ENCODE measurements at places on chromosomes 1 and 21.

- DNase-seq: no peak
Measured at GRCh38 chr1:3558036-3558726, 53.1 kb downstream of the MEGF6 start.

DNA sequence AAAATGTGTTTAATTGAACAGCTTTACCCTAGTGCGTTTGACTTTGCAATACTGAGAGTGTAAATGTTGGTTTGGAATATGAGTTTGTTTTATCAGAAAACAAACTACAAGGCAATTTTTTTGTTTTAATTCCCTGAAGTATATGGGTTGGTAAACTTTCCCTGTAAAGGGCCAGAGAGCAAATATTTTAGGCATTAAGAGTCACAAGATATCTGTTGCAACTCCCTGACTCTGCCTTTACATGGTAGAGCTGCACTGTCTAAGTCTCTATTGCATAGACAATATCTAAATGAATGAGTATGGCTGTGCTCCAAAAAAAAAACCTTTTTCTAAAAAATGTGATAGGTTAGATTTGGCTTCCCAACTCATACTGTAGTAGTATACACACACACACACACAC is 115.1 kb upstream of the PBX1 start:
- DNase-seq: no peak

GRCh38 chr1:20463502-20463901 is 22.5 kb downstream of the CAMK2N1 start:
- DNase-seq: no peak

DNA sequence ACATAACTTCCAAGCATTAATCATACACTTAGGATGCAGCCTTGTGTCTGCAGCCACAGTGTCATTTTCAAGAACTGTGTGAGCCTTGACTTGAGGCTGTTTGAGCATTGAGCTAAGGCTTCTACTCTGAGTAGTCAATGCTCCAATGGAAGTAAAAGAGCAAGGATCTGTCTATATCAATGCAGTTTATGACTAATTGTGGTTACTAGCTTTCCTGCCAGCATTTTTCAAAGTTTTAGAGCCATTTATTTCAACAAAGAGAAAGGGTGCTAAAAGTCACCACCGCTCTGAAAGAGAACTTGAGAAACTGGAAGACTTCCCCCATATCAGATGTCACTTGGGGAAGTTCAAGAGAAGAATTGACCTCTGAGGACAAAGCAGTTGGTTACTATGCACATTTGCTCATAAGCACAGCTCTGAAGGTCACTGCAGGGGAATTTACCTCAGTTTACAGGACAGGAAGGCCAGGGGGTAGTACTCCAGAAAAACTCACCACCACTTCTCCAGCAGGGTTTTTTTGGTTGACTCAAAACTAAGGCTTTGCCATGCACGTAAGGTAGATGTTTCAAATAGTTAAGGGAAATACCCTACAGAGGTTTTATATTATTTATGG is 24.5 kb upstream of the RGS1 start:
- no peak for DNase-seq

DNA sequence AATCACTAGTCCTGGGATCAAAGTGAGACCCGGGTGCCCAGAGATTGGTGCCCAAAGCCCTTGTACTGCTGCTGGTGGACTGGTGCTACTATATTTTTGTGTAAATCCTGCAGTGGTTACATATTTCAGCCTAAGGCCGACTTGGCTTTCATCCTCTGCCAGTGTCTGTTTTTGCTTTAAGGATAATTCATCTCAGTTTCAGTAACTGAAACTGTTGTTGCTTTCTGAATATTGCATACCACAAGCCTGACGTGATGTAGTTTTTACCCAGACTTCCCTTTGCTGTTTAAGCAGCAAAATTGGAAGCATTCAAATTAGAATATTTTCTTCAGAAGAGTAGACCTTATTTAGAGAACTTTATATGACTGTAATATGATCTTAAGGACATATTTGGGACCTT is 341.8 kb downstream of the RYR2 start:
- no peak for DNase-seq

DNA sequence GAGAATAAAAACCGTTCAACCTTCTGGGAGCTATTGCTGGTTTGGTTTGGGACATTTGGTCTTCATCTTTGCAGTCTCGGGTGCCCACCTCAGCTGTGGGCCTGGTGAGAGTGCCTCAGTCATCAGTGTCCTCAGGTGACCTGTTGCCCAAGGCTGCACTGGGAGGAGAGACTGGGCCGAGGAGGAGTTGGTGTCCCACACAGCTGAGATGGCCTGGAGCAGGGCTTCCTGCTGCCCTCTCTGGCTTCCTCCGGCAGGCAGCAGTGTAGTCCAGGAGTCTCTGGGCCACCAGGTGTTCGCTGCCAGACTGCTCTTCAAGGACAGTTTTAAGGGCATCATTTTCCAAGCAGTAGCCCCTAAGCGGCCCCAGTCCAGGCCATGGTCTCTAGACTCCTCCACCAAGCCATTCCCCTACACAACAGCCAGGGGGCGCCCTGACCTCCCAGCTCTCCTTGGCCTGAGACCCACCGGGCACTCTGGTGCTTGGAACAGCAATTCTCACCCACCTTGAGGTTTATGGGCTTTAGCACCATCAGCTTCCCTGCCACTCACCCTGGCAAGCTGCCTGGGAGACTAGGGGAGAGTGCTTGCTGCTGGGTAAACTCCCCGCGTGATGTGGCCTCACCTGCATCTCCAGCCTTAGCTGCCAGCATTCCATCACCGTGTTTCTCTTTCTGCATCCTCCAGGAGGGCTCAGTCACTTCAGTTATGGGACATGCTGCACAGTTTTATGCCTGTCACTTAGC is 9.1 kb upstream of the SYTL1 start:
- peak; percentile 65 for DNase-seq

DNA sequence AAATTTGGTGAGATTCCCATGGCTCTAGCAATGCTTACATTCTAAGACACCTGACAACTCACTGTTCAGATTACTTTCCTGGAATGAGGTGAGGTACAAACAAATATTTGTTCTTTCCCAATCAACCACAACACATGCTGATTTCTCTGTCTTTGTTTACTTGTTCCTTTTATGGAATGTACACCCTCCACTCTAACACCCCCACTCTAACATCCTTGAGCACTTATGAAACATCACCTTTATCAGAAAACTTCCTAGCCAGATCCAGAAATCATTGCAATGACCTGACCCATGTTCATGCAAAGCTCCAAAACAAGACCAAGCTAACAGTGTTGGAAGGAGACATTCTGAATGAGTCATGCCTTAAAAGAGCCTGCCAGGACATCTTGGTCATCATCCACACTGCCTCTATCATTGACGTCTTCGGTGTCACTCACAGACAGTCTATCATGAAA is 35.5 kb downstream of the HSD3B1 start:
- no peak for DNase-seq

DNA sequence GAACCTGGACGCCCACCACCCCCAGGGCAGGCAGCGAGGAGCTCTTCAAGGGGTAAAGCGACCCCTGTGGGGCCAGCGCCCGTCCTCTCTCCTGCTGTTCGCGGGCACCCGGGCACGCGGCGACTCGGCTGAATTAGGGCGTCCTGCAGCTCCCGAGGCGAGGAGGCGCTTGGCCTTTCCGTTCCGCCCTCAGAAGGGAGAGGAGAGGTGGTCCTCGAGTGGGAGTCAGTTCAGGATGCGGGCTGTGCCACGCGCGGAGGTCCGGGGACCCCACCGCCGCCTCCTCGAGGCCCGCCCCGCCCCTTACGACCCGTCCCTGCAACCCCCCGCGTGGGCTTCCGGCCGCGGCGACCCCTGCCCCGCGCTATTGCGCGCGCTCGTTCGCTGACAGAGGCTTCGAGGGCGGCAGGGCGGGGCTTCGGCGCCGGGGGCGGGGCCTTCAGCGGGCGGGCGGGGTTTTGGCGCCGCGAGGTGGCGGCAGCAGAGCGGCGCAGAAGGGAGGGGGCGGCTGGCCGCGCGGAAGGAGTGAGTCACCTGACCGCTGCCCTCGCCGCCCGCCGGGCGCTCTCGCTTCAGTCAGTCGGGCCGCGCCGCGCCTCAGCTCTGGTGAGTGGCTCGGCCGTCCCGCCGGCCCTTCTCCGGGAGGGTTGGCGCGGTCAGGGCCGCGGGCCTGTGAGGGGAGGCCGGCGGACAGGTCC is at the start of gene BACH1:
BACH1 (plus strand) TSS at position 575 of the 698 bp plus-strand sequence. CDS start 22,359 bp downstream, outside the sequence.
- peak; percentile 83 for DNase-seq

DNA sequence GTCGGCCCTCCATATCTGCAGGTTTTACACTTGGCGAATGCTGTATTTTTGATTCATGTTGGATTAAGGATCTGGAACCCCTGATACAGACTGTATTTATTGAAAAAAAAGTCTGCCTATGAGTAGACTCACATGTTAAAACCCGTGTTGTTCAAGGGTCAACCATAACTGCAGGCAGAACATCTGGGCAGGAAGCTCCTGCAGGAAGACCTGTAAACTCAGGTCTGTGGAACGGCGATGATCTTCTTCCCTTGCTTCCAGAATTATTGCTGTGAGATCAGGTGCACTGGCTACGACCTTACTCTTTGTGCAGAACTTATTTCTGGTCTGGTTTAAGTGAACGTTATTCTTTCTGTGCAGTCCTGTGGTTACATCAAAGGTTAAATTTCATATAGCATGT is 96.6 kb downstream of the DISC1 start:
- no peak for DNase-seq

DNA sequence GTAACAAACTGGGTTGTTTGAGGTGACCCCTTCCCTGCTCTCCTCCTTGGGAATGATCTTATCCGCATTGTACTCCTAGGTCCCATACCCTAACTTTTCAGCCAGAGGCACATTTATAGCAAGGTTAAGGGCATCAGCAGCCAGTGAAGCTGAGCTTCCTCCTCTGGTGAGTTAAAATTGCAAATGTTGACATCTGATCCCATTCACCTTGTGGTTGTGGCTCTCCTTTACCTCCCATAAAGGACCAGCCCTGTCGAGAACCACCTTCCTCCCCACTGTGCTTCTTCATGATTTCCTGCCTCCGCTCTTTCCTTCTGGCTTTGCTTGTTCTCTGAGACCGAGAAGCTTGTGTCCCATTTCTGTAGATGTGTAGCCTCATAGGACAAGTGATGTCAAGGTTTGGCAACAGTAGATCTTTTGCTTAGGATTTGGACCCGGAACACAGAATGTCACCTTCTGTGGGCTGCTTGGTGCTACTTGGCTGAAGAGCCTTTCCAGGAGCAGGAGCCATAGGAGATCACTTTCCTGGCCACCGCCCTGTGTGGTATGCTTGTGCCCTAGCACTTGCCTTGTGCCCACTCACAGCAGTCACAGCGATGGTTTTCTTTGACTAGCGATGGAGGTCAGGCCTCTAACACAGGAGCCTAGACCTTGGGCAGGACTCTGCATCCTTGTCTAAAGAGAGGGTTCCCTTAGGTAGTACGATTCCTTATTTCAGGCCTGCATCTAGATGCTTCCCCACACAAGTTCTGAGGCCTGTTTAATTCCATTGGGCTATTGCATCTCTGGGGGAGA is 18.8 kb downstream of the SZRD1 start:
- no peak for DNase-seq

DNA sequence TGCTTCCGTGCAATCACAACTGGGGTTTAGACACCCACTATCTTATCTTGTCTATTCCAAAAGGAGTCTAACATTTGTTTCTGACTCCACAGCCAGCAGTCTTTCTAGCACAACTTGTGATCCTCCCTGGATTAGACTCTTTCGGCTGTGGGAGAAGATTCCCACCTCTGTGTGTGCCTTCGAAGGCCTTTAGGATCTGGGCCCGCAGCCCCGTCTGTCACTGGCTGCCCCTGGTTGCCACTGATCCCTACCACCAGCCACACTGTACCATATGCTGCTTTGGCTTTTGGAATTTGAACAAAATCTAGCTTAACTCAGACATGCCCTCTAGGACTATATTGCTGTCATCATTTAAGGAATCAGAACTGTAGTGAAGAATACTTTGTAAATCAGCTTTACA is 18.0 kb downstream of the NTPCR start:
- DNase-seq: no peak

- no peak for DNase-seq
Measured at GRCh38 chr1:243597383-243597782, 252.7 kb downstream of the AKT3 start.

DNA sequence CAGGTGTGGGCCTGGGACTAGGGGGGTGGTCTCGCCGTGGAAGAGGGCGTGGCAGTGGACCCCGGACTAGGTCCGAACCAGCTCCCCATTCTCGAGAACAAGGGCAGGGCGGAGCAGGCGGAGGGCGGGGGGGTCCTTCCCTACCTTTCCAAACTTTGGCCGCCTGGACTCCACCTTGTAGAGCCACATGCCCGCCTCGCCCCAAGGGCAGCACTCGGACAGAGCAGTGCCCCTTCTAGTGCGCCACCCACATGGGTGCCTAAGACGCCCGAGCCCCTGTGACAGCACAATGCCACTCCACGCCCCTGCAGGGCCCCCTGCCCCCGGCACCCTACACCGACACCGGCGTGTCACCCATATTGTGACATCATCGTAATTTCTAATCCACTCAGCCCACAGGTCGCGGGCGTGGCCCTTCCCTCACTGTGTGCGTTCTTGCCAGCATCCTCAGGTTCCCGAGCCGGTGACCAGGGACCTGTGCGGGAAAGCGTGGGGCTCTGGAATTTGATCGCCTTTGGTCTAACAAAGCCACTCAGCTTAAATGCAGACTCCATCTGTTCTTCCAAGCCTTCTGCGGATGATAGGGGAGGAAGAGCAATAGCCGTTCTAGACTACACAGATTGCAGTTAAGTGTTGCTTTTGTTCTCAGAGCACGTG is 553 bp upstream of the STMN1 start:
- DNase-seq: peak; percentile 21

GRCh38 chr1:87394982-87395381 is 66.3 kb downstream of the LMO4 start:
- no peak for DNase-seq
